ENCODE measurements at places on chromosomes 2 and 18. TPM values are rescaled to one million over a fixed set of nuclear protein-coding genes. Genes with fewer than 3 reads are reported as not detected.

GRCh38 chr2:230874456-230874855 is 9.7 kb downstream of the ITM2C start:
- DNase-seq: no peak

DNA sequence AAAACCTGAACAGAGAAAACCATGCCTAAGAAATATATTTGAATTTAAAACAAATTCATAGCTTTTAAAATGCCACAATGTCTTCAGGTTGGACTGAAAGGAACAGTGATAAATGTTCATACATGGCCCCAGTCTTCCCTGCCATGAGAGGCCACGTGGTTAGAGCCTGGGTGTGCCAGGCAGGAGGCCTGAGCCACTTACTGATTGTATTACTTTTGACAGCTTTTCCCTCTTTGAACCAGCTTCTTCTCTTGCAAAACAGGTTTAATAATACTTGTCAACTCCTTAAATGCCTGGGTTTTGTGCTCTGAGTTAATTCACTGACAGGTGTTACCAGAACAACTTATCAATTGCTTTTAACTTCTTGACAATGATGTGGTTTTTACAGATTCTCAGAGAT is 27.0 kb downstream of the RBKS start:
- no peak for DNase-seq

GRCh38 chr2:74507926-74508520 is 528 bp upstream of the PCGF1 start:
- DNase-seq: peak; percentile 25

GRCh38 chr2:30398084-30398873 is 48.8 kb upstream of the LCLAT1 start:
- DNase-seq: no peak

DNA sequence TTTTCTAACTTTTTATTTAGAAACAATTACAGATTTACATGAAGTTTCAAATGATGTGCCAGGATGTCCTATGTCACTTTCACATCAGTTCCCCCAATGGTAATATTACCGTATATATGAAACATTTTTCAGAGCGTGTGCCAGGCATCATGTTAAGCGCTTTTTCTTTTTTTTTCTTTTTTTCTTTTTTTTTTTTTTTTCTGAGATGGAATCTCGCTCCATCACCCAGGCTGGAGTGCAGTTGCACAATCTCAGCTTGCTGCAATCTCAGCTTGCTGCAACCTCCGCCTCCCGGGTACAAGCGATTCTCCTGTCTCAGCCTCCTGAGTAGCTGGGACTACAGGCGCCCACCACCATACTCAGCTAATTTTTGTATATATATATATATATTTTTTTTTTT is 5.6 kb upstream of the PPP4R1 start:
- DNase-seq: no peak

IL1RL1 gene
- 0.10 TPM for total RNA-seq

DSG1 gene
- not detected for total RNA-seq
